ENCODE measurements at places on chromosomes 16 and 17.

GRCh38 chr16:4610011-4611005 is 4.4 kb downstream of the UBALD1 start:
- DNase-seq: no peak

- DNase-seq: no peak
Observed at GRCh38 chr16:70725912-70726828, 40.3 kb upstream of the MTSS2 start.

- no peak for DNase-seq
Observed at GRCh38 chr16:70391881-70392481, 45.3 kb downstream of the DDX19A start.

GRCh38 chr17:61462719-61463315 is 10.6 kb downstream of the TBX4 start:
- no peak for DNase-seq

GRCh38 chr16:990516-991291 is 9.1 kb downstream of the SOX8 start:
- DNase-seq: no peak

GRCh38 chr16:3819746-3820724 is 60.5 kb downstream of the CREBBP start:
- no peak for DNase-seq

DNA sequence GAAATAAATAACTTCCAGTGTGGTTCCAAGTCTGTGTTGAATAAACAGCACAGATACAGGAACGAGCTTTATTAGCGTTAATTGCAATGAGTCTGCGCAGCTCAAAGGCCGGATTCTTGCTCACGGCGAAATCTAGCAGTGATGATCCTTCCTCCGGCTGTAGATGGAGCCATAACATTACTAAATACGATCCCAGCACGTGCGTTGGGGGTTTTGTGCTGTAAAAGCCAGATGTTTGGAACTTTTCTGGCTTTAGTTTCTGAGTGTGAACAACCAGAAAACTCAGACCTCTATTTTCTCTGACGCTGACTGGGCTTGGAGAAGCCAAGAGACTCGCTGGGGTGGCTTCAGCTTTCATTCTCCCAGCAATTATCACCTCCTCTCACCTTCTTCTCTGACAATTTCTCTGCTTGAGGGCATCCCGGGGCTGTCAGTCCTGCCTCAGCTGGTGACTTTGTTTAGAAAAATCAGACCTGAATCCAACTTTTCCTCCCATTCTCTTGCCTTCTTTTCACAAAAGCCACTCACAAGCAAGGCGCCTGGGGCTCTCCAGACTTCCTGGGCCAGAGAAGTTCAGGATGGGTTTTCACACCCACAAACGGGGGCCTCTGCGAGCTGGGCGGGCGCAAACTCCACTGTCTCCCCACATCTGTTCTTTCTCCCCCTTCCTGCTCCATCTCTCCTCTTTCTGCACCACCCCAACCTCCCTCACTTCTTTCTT is 47.1 kb upstream of the AKTIP start:
- DNase-seq: no peak

DNA sequence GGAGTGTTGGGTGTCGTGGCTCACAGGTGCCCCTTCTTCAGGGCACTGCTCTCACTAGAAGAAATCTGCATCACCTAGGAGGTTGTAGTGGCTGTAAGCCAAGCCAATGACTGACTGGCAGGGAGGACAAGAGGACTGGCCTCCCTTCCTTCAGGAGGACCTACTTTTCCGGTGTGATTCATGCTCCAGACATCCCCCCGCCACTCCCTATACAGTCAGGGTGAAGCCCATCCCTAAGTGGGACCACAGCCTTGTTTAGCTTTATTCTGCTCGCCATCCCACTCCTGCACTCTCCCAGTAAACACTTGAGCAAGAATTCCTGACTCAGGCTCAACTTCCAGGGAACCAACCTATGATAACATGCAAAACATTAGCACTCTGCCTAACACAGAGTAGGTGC is 67.0 kb downstream of the PLCG2 start:
- no peak for DNase-seq

GRCh38 chr16:4767872-4768548 is 1.0 kb upstream of the ZNF500 start:
- no peak for DNase-seq

GRCh38 chr16:57920215-57920879 is 50.6 kb downstream of the CNGB1 start:
- no peak for DNase-seq

DNA sequence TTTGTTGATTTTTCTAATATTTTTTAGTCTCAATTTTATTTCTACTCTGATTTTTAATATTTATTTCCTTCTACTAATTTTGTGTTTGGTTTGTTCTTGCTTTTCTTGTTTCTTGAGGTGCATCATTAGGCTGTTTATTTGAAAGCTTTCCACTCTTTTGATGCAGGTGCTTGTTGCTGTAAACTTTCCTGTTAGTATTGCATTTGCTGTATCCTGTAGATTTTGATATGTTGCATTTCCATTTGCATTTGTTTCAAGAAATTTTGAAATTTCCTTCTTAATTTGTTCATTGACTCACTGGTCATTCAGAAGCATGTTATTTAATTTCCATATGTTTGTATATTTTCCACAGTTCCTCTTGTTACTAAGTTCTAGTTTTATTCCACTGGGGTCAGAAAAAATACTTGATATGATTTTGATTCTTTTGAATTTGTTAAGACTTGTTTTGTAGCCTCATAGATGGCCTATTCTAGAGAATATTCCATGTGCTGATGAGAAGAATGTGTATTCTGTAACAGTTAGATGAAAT is 43.1 kb upstream of the NACA2 start:
- no peak for DNase-seq

- DNase-seq: no peak
Observed at GRCh38 chr16:88290850-88291830, 91.6 kb upstream of the ZNF469 start.

GRCh38 chr16:69260019-69260418 is 51.1 kb upstream of the VPS4A start:
- no peak for DNase-seq
